HT-29 (cell line): ENCODE measurements at places on chromosomes 6 and 20. TPM values are rescaled to one million over a fixed set of nuclear protein-coding genes. Genes with fewer than 3 reads are reported as not detected.

KHDC1L gene
- not detected in 2 replicates for total RNA-seq

- DNase-seq, result no peak
Measured at GRCh38 chr6:129309154-129309553, 400.8 kb downstream of the ARHGAP18 start.

DNA sequence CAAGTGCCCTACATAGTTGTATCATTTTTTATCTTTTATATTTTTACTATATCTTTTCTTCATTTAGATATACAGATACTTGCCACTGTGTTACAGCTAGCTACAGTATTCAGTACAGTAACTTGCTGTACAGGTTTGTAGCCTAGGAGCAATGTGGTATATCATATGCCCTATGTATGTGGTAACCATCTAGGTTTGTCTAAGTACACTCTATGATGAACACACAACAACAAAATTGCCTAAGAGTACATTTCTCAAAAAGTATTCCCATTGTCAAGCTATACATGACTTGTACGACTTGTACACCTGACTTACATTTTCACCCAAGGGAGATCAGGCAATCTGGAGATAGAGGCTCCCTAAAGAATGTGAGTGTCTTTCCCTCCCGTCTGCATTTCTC, 8.2 kb downstream of the ELOVL5 start:
- DNase-seq, result no peak

DNA sequence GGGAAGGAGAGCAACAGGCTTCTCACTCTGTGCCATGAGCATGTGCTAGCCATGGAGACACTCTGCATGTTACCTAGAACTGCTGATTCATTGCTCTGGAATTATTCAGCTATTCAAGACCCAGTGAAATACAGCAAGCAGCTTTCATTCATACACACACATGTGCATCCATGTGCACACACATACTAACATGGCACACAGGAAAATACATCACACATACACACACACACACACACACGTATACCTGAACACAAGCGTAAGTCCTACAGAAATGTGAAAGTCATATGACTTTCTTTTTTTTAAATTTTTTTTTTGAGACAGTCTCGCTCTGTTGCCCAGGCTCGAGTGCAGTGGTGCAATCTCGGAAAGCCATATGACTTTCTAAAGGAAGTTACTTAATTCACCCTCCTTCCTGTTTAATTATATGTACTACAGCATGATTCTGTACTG, 108.2 kb upstream of the NFATC2 start:
- DNase-seq, result no peak

TUBB gene
- total RNA-seq, result 935 and 959 TPM in 2 replicates

TFB1M gene
- total RNA-seq, result 10.0 and 12.9 TPM in 2 replicates

DNA sequence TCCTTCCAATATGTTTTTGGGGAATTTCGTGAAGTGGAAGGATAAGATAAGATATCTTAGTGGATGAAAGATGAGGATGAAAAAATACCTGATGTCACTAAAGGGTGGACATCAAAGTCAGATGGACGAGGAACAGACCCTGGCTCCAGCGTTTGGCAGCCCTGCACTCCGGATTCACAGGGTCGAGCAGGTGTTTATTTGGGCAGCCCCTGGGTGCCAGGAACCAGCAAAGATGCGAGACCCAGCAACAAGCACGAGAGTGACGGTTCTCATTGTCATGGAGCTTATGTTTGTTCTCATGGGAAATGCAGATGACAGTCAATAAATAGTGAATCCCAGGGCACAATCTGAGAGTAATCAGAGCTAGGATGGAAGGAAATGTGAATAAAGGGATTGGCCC, 131.1 kb downstream of the PHACTR3 start:
- no peak for DNase-seq

GINS1 gene
- 20.2 and 21.1 TPM in 2 replicates for total RNA-seq

PAX1 gene
- total RNA-seq, result not detected in 2 replicates

- DNase-seq, result peak; percentile 43
Measured at GRCh38 chr20:62644802-62645496, 2.6 kb downstream of the SLCO4A1 start.

- no peak for DNase-seq
Measured at GRCh38 chr6:82872185-82872584, 193.5 kb downstream of the UBE3D start.

C6orf47 gene
- total RNA-seq, result 24.7 and 29.1 TPM in 2 replicates

HLA-DOB gene
- not detected in 2 replicates for total RNA-seq

ATP9A gene
- 55.1 and 70.3 TPM in 2 replicates for total RNA-seq

RNF182 gene
- not detected in 2 replicates for total RNA-seq

DNA sequence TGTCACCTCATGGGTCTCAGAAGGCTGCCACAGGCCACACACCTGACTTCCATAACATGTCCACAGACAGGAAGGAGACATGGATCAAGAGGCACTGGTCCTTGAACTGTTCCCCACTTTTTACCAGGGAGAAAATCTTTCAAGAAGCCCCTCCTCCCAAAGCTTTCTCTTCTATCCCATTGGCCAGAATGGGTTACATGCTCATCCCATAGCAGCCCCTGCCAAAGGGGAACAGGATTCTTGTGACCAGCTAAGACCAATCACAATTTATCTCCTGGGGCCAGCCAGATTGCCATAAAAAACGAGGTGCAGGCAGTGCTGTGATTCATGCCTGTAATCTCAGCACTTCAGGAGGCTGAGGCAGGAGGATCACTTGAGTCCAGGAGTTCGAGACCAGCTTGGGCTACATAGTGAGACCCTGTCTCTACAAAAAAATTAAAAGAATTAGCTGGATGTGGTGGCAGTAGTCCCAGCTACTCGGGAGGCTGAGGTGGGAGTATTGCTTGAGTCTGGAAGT, 59.4 kb downstream of the TMEM242 start:
- DNase-seq, result no peak

DNA sequence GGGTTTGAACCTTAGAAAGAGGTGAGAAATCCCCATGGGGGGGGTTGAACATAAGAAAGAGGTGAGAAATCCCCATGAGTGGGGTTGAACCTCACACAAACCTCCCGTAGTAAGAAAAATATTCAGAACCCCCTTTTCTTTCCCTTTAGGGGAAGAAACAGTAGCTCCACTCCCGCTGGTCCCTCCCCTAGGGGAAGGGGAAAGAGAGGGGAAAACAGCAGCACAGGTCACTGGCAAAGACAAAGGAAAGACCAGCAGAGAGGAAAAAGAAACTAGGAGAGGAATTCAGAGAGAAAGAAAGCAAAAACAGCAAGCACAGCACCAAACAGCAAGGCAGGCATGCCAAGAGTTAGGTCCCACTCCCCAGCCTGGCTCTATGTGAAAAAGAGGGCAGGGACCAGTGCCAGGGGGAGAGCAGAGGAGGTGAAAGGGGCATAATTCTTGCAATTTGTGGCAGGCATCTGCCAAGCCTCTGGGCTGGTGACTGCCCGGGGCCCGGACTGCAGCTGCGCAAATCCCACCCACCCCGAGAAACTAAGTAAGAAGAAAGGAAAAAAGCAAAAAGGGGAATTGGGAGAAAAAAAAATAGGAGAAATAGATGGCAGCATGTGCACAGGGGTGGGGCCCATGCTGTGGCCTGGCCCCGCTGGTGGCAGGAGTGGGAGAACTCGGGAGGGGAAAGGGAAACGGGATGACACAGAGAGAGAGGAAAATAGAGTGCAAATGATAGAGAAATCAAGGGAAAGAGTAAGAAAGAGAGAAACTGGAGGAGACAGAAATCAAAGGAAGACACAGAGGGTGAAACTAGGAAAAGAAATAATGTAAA, 15.1 kb upstream of the GOPC start:
- no peak for DNase-seq

DNA sequence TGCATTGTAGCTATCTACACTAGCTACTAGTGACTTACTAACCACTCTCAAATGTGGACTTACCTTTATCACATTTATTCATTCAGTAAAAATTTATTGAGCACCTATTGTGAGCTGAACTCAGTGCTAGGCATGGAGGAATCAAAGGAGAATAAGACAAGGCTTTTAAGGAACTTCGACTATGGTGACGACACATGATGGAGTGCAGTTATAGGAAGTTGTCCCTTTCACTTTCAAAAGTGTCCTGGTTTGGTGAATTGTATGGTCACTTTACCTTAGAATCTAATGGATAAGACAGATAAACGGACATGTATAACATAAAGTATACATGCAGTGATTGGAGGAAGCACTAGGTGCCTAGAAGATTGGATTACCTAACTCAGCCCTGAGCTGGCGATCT, 4.3 kb downstream of the AKAP7 start:
- no peak for DNase-seq

DNA sequence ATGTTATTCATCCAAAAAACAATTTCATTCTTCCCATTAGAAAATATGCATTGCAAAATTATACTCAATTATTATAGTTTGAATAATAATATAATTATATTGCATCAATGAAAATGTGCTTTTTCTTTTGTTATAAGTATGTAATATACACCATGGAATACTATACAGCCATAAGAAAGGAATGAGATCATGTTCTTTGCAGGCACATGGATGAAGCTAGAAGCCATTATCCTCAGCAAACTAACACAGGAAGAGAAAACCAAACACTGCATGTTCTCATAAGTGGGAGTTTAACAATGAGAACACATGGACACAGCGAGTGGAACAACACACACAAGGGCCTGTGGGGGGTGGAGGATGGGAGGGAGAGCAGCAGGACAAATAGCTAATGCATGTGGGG, 2.1 kb upstream of the NKAPL start:
- no peak for DNase-seq

GRCh38 chr6:33808641-33809180, 4.9 kb upstream of the MLN start:
- no peak for DNase-seq

- DNase-seq, result no peak
Measured at GRCh38 chr6:14664112-14664601, 546.6 kb downstream of the CD83 start.

GRCh38 chr20:54051068-54051467, 19.3 kb downstream of the BCAS1 start:
- no peak for DNase-seq

RAET1G gene
- 0.51 TPM in 1 of 2 replicates, not detected in the other for total RNA-seq

GRCh38 chr6:5398530-5398929, 137.2 kb downstream of the FARS2 start:
- peak; percentile 53 for DNase-seq

CST4 gene
- total RNA-seq, result 0.25 TPM in 1 of 2 replicates, not detected in the other

DNA sequence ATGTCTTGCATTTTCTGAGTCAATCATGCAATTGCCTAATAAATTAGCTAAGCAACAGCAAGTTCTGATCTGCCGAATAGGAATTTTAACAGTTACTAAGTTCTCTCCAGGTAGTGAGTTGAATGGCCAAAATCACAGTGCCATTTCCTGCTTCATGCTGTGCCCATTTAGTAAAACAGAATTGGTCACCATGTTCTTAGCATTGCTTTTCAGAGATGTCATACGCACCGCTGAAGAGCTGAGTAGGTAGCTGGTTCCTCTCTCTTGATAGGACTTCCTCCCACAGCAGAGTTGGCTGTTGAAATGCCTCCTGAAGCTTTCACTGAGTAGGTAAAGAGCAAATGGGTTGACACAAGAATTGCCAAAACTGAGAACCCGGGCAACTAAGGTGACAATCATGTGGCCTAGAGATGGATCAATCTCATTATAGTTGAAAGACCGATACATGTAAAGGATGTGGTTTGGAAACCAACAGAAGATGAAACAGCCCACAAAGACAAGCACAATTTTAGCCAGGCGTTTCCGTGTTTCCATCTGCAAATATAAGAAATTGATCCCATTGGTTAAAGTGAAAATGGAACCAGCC, 57.1 kb upstream of the GJE1 start:
- DNase-seq, result no peak

GCNT2 gene
- total RNA-seq, result 4.6 and 9.7 TPM in 2 replicates

- DNase-seq, result no peak
Measured at GRCh38 chr20:58579069-58579818, 64.0 kb upstream of the APCDD1L start.

PSORS1C2 gene
- total RNA-seq, result not detected in 2 replicates
